Stimulated activated CD8-positive, alpha-beta memory T cell treated with anti-CD3 and anti-CD28 coated beads, Interleukin-15, amount 100 ng/mL, for 4 hours (primary cell): ENCODE measurements at places on chromosomes 12 and 14.

DNA sequence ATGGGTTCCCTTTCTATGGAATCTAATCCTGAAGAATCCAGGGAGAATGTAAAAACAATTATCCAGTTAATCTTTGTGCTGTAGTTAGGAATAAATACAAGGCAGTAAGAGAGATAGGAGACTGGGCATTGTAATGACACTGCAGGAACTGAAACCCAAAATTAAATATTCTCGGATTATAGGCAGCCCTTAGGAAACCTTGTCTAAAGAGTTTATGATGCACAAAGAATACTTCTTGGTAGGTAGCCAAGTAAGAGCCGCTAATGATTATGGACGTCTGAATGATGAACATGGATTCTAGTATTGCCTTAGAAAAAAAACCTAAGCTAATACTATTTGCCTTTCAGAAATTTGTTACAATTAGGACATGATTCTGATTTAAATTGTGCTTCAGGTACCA, 165.4 kb upstream of the LRIG3 start:
- no peak for DNase-seq

GRCh38 chr14:54610051-54610977, 43.4 kb downstream of the SAMD4A start:
- DNase-seq: no peak

GRCh38 chr12:123141615-123142517, 9.0 kb downstream of the PITPNM2 start:
- no peak for DNase-seq

GRCh38 chr12:108612788-108613282, 15.0 kb upstream of the TMEM119 start:
- no peak for DNase-seq

- no peak for DNase-seq
Observed at GRCh38 chr12:94059394-94060368, 88.7 kb upstream of the PLXNC1 start.

- DNase-seq: no peak
Observed at GRCh38 chr12:41486718-41487117, 298.6 kb downstream of the PDZRN4 start.

GRCh38 chr12:113793250-113793649, 172.9 kb downstream of the RBM19 start:
- no peak for DNase-seq

- no peak for DNase-seq
Observed at GRCh38 chr14:68623826-68624225, 169.0 kb downstream of the ZFP36L1 start.

GRCh38 chr12:105454688-105455087, 124.2 kb downstream of the C12orf75 start:
- DNase-seq: no peak

DNA sequence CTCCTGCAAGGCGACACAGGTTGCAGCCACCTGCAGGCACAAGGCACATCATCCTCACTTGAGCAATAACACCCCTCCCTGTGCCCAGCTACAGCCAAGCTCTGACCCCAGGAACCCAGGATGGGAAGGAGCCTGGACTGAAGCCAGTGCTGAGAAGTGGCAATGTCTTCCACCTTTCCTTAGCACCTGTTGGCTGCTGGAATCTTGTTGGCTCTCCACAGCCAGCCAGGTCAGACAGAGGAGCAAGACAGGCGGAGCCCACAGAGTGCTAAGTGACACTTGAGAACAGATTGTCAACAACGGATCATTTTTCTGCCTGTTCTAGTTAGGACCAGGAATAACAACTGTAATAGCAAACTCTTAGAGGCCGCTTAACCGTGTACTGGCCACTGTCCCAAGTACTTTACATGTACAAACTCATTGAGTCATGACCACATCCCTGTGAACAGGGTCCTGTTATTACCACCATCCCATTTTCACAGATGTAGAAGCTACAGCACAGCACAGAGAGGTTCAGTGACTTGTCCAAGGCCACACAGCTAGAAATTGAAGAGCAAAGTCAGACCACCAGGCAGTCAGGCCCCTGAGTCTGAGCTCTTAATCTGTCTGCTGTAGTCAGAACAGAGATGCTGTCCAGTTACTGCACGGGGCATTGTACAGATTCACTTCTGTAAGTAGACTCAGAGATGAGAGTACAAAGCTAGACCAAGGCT, 45.6 kb downstream of the RNFT2 start:
- DNase-seq: no peak

GRCh38 chr14:39827901-39828655, 395.8 kb upstream of the FBXO33 start:
- no peak for DNase-seq

DNA sequence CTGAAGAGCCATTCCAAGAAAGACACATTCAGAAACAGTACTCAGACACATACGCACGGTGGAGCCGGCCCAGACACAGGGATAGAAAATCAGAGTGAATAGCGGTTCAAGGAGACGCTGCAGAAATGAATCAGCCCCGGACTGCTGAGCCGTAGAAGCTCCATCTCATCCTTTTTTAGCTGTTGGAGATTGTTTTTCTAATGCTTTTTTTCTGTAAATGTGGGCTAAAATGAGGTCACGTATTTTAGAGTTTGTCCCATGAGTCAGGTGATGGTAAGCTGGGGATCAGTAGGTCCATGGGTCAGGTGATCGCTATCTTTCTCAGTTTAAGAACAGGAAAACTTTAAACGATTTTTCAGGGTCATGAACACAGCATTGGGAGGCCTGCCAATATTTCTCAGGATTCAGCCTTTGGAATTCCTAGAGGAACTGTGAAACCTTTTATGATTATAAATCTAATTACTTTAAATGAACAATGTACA, 202.4 kb downstream of the ITPR2 start:
- no peak for DNase-seq

- no peak for DNase-seq
Observed at GRCh38 chr12:78406828-78407227, 457.7 kb upstream of the SYT1 start.

DNA sequence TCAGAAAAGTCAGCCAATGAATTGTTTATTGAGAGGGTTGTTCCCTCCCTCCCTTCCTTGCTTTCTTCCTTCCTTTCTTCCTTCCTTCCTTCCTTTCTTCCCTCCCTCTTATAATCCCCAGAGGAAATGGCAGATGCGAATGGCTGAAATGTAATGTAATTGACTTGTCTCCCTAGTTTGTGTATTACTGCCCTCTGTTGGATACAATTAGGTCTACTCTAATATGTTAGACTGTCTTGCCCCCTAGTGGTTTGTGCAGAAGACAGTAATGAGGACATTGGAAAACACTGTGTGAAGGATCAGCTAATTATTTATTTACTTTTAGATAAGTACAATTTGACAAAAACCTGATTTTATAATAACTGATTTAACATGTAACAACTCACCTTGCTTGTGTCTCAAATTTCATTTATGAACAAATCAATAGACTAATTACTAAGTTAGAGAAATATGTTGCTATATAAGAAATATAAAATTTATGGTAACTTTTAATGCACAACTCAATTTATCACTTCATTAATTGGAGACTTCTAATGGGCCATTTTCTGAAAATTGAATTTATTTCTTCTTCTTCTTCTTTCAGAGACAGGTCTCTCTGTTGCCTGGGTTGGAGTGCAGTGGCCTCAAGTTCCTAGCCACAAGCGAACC, 229.8 kb upstream of the LRIG3 start:
- no peak for DNase-seq

- DNase-seq: no peak
Observed at GRCh38 chr12:110229409-110229808, 51.6 kb upstream of the ATP2A2 start.

DNA sequence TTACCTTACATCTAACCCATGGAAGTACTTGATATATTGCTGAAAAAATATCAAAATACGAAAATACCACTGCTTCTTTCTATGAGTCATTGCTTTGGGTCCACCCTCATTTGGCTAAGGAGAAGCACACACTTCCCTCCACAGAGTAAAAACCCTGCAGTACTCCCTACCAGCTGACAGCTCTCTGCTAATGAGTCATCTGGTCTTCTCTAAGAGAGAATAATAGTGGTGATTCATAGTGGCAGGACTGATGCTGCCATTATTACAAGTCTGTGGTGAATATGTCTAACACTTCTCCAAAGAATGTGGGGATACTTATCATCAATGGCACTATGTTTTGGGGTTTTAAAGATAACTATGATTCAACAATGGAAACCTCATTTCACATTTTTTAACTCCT, 90.7 kb downstream of the PPFIA2 start:
- DNase-seq: no peak

DNA sequence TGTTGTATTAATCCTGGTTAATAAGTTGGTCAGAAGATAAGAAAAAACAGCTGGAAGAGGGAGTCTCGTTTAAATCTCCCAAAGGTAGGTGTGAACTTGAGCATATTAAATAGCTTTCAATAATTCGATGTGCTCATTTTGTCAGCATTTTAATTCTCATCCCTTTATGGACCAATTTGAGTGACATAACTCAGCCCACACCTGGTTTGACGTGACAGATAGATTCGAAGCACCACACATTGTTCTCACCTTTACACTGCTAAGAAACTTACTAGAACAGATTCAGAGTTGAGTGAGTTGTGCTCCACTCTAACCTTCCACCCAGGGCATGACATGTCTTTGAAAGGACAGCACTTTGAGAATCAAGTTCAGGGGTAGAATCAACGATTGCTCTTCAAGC, 161.4 kb upstream of the GZMB start:
- DNase-seq: no peak

- no peak for DNase-seq
Observed at GRCh38 chr12:95195122-95195521, 22.1 kb downstream of the FGD6 start.

- no peak for DNase-seq
Observed at GRCh38 chr14:38592764-38593442, 337.0 kb upstream of the CLEC14A start.

- DNase-seq: no peak
Observed at GRCh38 chr12:29547864-29548263, 50.4 kb upstream of the OVCH1 start.

DNA sequence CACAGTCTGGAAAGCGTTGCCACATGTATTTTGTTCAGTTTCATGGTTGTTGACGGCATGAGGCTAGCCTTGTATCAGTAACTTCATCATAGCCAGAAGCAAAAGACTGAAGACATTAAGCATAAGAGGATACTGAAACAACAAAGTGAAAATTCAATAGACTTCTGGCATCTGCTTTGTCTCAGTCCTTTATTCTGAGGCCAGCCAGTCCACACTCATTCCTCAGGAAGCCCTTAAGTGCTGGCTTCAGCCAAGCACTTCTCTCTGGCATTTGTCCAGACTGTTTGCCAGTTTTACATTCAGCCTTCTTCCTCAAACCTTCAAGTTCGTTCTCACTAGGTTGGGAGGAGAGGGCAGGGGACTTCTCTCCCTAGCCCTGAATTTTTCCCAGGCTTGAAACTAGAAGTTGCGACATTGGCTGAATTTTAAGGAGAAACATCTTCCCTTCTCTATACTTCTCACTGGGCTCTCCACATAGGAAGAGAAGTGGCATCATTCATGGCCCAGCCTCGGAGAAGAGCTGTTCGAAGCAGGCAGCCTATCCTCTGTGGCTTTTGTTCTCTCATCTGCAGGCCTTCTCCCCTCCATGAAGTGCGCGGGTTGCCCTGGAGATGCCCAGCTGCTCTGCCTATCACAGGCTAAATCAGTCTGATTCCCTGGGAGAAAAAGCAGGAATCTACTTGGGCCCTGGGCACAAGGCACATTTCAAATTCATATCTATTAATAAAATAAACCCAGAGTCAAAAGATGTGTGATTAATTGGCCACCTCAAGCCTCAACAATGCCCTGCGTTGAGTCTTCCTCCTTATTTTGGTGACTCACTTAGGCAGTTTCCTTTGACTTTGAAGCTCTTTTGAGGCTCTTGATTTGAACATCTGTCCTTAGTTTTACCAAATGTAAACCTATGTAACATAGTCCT, 130.9 kb upstream of the PLEKHA5 start:
- no peak for DNase-seq

- no peak for DNase-seq
Observed at GRCh38 chr14:65731933-65732506, 319.5 kb downstream of the FUT8 start.

GRCh38 chr12:48866052-48866711, 512 bp upstream of the RND1 start:
- no peak for DNase-seq

DNA sequence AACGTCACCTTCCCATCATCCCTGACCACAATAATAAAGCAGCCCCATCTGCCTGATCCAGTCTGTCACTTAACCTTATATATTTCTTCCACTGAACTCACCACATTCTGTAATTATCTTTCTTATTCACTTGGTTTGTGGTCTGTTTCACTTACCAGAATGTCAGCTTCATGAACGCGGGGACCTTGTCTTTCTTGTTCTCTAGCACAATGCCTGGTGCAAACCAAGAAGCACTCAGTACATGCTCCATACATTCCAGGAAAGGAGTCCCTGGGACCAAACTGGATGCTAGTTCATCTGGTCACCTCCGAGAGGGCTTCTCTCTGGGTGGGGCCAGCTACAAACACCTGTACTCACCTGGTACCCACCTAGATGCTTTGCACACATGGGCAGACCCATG, 17.4 kb upstream of the ANKRD33 start:
- no peak for DNase-seq

GRCh38 chr14:33768458-33768830, 182.4 kb downstream of the EGLN3 start:
- no peak for DNase-seq

DNA sequence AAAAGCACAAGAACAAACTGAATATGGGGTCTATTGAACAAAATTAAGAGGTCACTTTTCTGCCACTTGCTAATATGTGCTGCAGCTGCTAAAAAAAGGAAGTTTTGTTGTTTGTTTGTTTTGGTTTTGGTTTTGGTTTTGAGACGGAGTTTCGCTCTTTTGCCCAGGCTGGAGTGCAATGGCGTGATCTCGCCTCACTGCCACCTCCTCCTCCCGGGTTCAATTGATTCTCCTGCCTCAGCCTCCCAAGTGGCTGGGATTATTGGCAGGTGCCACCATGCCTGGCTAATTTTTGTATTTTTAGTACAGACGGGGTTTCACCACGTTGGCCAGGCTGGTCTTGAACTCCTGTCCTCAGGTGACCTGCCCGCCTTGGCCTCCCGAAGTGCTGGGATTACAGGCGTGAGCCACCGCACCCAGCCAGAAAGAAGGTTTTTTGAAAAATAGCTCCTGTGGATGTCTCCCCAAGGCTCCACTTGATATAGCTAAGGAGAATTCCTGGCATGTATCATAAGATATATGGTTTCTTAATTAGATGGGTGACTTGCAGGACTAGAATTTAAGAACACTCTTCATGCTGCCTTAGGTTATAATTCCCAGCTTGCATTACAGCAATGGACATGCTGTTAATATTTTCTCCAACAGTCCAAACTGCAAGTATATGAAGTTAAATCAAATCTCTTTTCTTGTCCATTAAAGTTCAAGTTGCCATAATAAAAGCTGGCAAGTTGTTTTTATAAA, 237.6 kb upstream of the AMIGO2 start:
- no peak for DNase-seq

DNA sequence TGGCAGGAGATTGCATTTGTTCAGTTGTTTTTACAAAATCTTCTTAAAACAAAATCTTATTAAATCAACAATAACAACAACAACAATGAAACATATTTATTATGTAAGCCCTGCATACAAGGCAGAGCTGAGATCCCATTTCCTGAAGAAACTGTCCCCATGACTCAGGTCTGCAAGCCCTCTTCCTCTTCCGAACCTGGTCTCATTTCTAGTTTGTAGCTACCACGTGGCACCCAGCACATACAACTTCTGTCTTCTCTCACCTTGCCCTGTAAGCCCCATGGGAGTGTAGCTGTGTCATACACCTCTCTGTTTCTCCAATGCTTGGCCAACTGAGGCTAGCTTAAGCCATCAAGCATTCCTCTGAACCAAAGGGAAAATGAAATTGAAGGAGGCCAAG, 106.4 kb downstream of the SLC8A3 start:
- DNase-seq: no peak

- DNase-seq: no peak
Observed at GRCh38 chr14:28772613-28773012, 6.0 kb downstream of the FOXG1 start.
